Liver (tissue), 10 donors: ENCODE measurements at places on chromosomes 3 and 15.

GRCh38 chr3:82494977-82495489, 733.6 kb upstream of the GBE1 start:
- DNase-seq = no peak

DNA sequence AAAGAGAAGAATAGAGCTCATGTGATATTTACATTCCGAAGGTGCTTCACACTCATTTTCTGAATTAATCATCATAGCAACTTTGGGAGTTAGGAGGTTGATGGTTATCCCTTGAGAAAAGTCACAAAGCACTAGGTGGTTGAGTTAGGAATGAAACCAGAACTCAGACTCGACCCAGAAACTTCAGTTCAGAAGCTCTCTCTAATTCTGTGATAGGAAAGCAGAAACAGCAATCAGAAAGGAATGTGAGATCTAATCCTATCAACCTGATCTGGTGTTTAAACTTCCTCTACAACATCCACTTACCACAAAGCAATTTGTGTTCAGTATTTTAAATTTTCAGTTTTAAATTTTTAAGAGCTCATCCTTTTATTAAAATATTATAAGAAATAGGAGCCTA, 211.2 kb downstream of the CNTN3 start:
- DNase-seq = no peak

DNA sequence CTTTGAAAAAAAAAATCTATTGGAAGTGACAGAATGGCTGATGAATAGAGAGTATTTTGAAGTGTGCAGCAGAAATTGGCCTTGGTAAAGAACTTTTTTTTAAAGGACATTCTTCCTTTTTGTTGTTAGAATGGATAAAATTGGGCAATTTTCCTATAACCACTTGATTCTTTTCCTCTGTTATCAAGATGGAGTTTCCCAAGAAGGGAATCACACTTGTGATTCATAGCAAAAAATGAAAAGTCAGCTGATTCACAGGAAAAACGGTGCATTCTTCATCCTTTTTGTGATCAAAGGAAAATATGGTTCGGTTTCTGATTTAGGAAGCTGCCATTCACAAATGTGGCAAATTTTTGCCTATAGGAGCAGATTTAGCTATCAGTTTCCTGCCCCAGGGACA, 486.8 kb downstream of the GBE1 start:
- DNase-seq = no peak

- DNase-seq = no peak
Measured at GRCh38 chr15:89364341-89364740, 29.7 kb upstream of the POLG start.

DNA sequence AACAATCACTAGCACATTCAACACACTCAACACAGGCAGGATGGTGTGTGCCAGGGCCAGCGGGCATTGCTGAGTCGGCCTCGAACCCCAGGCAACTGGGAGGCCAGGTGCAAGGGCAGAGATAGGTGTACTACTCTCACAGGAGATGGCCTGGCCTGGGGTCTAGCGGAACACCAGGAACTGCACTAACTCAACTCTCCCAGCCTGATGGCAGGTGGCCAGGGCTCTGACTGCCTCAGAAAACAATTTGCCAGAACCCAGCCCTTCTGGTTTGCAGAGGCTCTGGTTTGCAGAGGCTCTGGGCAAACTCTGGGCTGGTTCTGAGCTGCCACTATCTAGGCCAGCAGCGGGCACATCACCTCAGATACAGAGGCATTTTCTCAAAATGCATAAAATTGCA, 229.2 kb upstream of the CHRNA7 start:
- no peak for DNase-seq

- no peak for DNase-seq
Measured at GRCh38 chr3:9105421-9105820, 142.1 kb upstream of the RAD18 start.

GRCh38 chr3:30611613-30612436, 5.4 kb downstream of the TGFBR2 start:
- no peak for DNase-seq

- no peak for DNase-seq
Measured at GRCh38 chr15:59315914-59316451, 56.7 kb downstream of the MYO1E start.

GRCh38 chr15:93307513-93307912, 218.5 kb upstream of the RGMA start:
- no peak for DNase-seq

DNA sequence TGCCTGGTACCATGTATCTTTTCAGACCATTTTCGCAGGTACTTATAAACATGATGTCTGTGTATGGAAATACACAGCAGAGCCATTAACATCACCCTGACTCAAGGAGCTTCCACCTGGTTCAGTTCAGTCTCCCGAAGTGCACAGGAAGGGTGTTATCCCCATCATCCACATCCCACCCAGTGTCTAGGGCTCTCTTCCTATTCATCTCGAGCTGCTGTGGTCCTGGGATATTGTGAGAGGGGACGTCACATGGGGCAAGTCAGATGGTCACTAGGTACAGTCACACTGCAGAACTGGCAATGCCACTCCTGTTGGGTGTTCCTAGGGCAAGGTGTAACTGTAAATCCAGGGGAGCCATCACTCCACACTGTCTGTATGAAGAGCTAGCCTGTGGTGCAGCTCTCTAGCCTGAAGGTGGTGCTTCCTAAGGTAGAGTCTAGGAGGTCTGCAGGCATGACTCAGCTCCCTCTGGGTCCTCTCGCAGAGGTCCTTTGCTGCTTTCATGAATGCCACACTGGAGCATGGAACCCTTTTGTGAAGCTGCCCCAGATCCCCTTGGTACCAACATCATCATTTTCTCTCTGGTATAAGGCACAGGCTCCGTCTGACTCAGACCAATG, 13.9 kb downstream of the ISLR2 start:
- DNase-seq = no peak

DNA sequence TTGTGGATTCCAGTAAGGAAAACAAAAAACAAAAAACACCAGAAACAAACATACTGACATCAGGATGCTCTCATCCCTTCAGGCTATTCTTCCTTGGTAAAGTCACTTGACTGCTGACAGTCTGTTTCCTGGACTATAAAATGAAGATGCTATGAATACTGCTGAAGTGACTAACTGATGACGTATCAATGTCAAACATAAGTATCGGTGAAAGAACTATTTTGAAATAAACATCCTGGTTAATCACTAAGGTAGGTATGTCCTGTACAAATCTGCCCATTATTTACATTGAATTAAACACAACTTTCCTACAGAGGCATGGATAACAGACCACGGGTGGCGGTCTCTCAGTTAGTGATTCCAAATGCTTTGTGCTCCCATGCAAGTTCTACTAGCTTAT, 45.9 kb downstream of the CHAC1 start:
- no peak for DNase-seq

DNA sequence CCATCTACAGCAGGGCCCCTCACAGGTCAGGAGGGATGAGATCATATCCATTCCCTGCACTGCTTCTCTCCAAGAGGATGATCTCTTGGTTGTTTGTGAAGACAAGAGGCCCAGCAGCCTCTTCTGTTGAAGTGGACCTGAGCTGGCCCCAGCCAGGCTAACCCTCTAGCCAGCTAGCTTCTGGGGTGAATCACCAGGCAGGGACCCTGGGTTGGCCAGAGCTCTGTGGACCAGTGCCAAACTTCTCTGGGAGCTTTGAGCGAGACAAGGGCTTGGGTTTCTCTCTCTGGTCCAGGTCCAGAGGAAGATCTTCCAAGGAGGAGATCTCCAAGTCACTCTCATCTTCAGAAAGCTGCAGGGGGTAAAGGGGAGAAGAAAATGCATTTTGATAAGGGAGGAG, 52.7 kb downstream of the CLDN18 start:
- DNase-seq = no peak

DNA sequence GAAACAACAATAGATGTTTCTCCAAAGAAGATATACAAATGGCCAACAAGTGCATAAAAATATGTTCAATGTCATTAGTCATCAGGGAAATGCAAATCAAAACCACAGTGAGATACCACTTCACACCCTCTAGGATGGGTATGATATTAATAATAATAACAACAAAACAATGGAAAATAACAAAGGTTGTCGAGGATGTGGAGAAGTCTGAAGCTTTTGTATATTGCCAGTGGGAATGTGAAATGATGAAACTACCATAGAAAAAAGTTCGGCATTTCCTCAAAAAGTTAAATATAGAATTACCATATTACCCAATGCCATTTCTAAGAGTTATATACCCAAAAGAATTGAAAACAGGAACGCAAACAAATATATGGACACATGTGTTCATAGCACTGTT, 10.8 kb downstream of the BHLHE40 start:
- no peak for DNase-seq

GRCh38 chr15:101246391-101246790, 5.5 kb downstream of the CHSY1 start:
- no peak for DNase-seq

- no peak for DNase-seq
Measured at GRCh38 chr3:53482227-53482626, 12.2 kb upstream of the CACNA1D start.

- no peak for DNase-seq
Measured at GRCh38 chr3:53225181-53225580, 30.6 kb downstream of the TKT start.

DNA sequence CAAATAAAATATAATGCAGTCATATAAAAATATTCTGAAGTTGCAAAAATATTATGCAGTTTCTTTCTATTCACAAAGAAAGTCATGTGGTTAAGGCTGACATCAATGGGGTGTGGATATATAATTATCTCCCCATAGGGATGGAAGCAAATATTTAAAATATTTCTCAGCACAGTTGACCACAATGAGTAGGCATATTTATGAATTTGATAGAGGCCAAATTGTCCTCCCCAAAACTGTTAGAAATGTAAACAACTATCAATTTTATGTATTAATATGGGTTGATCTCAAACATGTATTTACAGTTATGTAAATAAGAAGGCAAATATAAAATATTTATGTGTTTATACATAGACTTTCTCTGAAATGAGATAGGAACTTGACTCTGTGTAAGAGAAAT, 246.0 kb upstream of the CBLB start:
- DNase-seq = no peak

DNA sequence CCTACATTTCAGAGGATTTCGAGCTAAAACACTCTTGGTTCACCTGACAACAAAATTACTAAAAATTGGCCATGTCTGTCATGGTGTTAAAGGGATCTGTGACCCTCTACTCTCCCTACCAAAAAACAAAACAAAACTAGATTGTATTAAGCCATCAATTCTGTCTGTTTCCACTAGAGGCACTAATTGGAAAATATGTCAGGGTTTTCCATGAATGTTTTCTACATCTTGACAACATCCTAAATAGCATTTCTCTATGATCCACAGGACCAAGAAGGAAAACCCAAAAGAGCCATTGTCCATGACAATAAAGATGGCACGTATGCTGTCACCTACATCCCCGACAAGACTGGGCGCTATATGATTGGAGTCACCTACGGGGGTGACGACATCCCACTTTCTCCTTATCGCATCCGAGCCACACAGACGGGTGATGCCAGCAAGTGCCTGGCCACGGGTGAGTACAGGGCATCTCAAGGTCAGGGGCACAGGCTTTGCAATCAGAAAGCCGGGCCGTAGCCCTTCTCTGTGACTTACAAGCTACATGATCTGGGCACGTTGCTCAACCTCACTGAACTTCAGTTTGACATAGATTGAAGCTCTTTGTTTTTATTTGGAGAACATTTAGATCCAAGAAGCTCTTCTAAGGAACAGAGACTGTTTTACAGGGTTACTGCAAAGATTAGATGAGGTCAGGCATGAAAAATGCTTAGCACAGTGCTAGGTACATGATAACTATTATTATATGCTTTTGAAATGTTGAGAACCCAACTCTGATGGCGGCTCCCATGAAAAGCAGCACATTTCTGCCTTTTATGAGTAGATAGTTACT, 74.8 kb downstream of the DNASE1L3 start:
- no peak for DNase-seq

- DNase-seq = peak; percentile 54
Measured at GRCh38 chr3:48548126-48548525, 8.5 kb downstream of the PFKFB4 start.

DNA sequence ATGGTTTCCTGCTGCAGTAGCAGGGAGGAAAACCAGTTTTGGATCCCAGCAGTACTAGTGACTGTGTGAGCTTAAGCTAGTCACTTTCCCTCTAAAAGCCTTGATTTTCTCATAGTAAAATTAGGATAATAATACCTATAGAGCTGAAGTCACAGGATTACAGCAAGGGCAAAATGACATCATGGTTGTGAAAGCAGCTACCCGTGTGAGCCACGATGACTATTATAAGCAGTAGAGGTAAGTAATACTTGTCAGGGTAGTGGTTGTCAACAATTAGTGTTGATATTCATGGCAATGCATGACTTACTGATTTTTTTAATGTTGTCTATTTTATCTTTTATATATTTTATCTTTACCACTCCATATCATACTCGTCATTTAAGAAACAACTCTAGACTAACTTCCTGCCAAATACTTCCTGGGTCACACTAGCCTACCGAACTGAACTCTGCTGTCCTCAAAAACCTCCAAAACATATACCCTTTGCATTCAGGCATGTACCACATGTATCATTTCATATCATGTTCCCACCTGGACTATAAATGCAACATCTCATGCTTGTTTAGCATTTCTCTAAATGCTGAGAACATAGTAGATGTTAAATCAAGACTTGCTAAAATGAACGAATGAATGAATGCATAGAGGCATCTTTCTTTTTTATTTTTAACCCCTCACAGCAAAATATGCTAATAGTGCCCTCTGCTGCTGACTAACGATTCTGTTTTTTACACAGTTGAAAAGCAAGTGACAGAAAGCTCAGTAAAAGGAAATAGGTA, 172.6 kb downstream of the P3H2 start:
- DNase-seq = no peak

- no peak for DNase-seq
Measured at GRCh38 chr15:74580538-74581350, 34.9 kb upstream of the CLK3 start.

DNA sequence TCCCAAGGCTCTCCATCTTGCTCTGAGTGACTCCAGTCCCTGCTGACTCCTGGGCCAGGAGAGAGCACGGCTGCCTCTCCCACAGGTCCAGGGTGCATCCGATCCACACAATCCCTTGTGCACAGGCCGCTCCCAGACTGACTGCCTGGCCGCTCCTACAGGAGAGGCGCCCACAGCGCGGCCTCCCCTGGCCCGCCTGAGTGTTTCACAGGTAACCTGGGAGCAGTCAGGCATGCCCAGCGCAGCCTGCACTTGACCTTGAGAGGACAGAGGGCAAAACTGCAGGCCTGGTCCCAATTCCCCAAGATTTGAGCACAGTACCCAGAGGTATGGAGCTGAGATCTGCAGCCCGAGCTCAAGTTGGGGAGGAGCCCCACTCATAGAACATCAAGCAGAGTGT, 490.2 kb downstream of the CNTN6 start:
- DNase-seq = no peak

- no peak for DNase-seq
Measured at GRCh38 chr3:132414841-132415240, 2.5 kb upstream of the DNAJC13 start.

- no peak for DNase-seq
Measured at GRCh38 chr15:48871542-48871941, 6.4 kb upstream of the EID1 start.
